Stimulated activated CD8-positive, alpha-beta memory T cell treated with anti-CD3 and anti-CD28 coated beads, Interleukin-2, amount 100 ng/mL, for 48 hours (primary cell): ENCODE measurements at places on chromosomes 3 and 15.

- DNase-seq: no peak
These were observed 990 bp upstream of the ZNF148 start for GRCh38 chr3:125375950-125376679.

DNA sequence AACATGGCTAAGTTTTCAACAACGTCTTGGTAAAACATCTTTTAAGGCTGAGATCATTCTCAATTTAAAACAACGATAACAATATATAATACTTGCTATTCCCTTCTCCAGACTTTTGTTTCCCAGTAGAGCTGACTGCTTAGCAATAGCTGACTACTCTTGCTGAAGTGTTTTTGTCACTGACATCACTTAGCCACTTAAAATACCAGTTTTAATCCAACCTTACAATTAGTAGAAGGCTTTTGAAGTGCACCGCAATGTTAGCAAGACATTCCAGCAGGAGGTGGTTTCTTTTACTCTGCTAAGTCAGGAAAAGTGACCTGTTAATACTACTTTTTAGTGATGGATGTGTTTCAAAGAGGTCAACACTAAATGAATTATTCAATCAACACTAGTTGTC, 28.7 kb upstream of the GBE1 start:
- no peak for DNase-seq

GRCh38 chr3:71130471-71131374, 452.8 kb downstream of the FOXP1 start:
- DNase-seq: peak; percentile 36

GRCh38 chr3:156859578-156859977, 33.4 kb downstream of the LEKR1 start:
- no peak for DNase-seq

GRCh38 chr15:90056529-90056928, 45.7 kb downstream of the IDH2 start:
- no peak for DNase-seq

DNA sequence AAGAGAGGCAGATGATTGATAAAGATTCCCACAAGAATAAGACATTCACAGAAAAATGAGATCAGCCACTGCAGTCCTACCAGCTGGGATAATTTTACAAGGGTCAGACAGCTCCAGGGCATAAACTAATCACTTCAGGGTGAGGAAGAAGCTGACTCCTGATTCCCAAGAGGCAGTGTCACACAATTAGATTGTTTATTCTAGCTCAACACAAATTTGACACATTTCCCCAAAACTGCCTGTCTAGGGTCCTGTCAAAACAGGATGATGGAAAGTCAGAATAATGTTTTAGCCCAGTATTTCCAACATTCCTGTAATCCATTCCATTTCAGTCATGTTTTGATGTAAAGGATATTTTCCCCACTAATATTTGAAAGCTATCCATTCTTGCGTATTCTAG, 110.8 kb downstream of the TNIK start:
- DNase-seq: no peak

DNA sequence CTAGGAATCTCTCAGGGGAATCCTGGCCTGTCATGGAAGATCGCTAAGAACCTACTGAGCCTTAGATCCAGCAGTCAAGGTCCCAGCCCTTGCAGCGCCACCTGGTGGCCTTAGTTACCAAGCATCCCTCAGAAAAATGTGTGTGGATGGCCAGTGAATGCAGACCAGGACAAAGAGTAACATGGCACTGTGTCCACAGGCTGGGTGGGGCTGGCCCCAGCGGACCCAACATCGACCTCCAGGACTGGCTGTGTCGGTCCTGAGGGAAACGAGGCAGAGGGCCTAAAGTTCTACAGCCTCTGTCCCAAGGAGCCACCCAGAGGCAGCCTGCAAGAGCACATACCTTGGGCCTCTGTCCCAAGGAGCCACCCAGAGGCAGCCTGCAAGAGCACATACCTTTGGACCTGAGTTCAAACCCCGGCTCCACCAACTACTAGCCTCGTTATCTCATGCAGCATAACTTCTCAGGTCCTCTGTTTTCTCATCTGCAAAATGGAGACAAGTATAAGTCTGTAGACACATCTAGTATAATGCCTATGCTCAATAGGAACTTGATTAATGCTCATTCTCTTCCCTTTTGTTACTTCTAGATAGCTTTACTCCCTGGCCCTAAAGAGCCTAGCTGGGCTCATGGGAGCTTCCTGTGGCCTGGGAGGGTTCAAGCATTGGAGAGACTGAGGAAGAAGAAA, 57.5 kb upstream of the HERC1 start:
- peak; percentile 70 for DNase-seq
